ENCODE measurements at places on chromosomes 3 and 15. TPM values are rescaled to one million over a fixed set of nuclear protein-coding genes. Genes with fewer than 3 reads are reported as not detected.

The NANOGP8 gene
- total RNA-seq, result not detected

The CCR1 gene
- 0.98 TPM for total RNA-seq

- DNase-seq, result no peak
Measured at GRCh38 chr15:42273900-42274701, 868 bp upstream of the TMEM87A start.

The GDPGP1 gene
- total RNA-seq, result 6.1 TPM

DNA sequence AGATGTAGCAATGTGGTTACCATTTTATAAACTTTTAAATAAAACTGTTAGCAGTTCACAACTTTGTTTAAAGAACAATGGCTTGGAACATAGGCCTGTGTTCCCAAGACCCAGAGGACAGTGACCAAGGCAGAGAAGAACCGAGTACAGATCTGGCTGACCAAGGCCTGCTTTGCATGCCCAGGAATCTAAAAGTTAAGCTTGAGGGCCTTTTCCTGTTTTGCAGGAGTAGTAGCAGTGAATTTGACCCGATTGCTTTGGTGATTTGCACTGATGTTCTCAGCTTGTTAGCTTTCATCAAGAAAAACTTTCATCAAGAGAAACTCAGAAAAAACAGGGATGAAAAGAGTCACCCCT is 9.9 kb downstream of the FILIP1L start:
- no peak for DNase-seq

- no peak for DNase-seq
Measured at GRCh38 chr15:90188914-90189748, 12.0 kb upstream of the SEMA4B start.

DNA sequence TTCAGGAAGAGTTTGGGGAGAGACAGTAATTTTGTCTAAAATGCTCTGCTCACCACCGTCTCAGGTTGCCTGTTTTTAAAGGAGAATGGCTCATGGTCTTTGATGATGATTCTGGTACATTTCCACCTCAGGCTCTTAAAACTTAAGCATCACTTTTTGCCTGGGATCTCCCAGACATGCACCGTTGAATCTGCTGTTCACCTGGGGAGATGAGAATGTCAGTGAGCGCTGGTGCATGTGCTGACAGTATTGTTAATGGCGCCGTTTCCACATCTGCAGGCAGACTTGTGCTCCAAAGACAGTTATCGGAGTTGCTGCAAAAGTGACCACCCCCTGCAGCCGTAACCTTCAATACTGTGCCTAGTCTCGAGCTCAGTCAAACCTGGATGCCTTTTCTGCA is 219.0 kb upstream of the TPM1 start:
- no peak for DNase-seq

The ONECUT1 gene
- total RNA-seq, result 11.1 TPM

DNA sequence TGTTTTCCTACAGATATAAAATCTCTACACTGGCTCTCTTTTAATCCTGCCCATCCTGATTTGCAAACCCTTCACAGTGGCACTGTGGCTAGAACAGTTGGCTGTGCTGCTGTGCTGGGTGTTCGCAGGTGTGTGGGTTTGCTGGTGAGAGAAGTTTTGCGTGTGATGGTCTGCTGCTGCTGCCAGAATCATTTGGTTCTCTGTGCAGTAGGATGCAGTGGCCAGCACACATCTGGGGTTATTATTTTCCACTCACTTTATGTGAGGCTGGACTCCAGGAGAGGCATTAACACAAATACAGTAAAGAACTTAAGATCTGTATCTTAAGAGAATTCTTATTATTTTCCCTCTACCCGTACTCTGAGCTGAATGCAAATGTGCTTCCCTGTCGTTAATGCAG is 16.0 kb upstream of the PSMD6 start:
- no peak for DNase-seq

- no peak for DNase-seq
Measured at GRCh38 chr3:42655331-42655888, 1.9 kb downstream of the ZBTB47 start.

The SPTBN5 gene
- 4.2 TPM for total RNA-seq

DNA sequence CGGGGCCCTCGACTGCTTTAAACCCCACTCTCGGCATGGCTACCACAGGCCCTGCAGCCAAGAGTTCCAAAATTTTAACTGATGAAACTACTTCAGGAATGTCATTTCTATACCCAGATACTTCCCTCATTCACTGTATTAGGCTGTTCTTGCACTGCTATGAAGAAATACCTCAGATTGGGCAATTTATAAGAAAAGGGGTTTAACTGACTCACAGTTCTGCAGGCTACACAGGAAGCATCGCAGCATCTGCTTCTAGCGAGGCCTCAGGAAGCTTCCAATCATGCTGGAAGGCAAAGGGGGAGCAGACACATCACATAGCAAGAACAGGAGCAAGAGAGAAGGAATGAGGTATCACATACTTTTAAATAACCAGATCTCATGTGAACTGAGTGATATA is 21.6 kb upstream of the ALCAM start:
- no peak for DNase-seq

The GNAT1 gene
- total RNA-seq, result not detected

GRCh38 chr15:64740311-64741170 is 34.8 kb downstream of the RBPMS2 start:
- DNase-seq, result no peak

GRCh38 chr3:51937014-51937413 is 4.7 kb downstream of the RRP9 start:
- DNase-seq, result peak; percentile 64

The FGF7 gene
- 7.8 TPM for total RNA-seq

DNA sequence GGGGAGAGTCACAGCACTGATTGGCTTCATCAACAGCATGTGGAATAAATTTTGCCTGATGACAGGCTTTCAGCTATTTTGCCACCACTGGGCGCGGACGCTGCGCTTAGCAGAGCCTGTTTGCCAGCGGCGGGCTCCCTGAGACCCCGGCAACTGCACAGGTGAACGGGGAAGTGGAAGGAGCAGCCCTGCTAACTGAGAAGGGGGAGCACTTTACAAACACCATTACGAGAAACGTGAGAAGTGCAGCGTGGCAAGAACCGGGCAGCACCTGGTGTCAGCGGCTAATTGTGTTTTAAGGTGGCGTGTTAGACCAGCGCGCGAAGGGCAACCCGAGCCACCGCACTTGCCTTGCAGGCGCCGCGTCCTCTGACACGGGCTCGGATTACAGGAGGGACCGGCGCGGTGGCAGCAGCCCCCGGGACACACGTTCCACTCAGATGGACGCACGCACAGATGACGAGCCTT is 307.8 kb upstream of the ARRDC4 start:
- no peak for DNase-seq

GRCh38 chr3:112481302-112481721 is 18.0 kb downstream of the BTLA start:
- no peak for DNase-seq

GRCh38 chr3:172630316-172630715 is 80.6 kb downstream of the NCEH1 start:
- DNase-seq, result no peak

GRCh38 chr3:196135693-196136639 is 54.1 kb upstream of the TFRC start:
- DNase-seq, result no peak

The SHC4 gene
- 4.5 TPM for total RNA-seq

- no peak for DNase-seq
Measured at GRCh38 chr3:63442918-63443317, 164.8 kb downstream of the SYNPR start.

The PLA2G4E gene
- not detected for total RNA-seq

GRCh38 chr3:134066158-134066541 is 36.4 kb upstream of the SLCO2A1 start:
- DNase-seq, result no peak

GRCh38 chr3:29363110-29363509 is 82.2 kb downstream of the RBMS3 start:
- no peak for DNase-seq

The CGGBP1 gene
- total RNA-seq, result 53.4 TPM

GRCh38 chr3:127228866-127229265 is 35.9 kb downstream of the PRR23E start:
- no peak for DNase-seq

The PLAAT1 gene
- 2.6 TPM for total RNA-seq

GRCh38 chr3:4234889-4235288 is 68.3 kb upstream of the SETMAR start:
- DNase-seq, result no peak

- no peak for DNase-seq
Measured at GRCh38 chr3:71128961-71129360, 454.6 kb downstream of the FOXP1 start.

The FBXW12 gene
- not detected for total RNA-seq

DNA sequence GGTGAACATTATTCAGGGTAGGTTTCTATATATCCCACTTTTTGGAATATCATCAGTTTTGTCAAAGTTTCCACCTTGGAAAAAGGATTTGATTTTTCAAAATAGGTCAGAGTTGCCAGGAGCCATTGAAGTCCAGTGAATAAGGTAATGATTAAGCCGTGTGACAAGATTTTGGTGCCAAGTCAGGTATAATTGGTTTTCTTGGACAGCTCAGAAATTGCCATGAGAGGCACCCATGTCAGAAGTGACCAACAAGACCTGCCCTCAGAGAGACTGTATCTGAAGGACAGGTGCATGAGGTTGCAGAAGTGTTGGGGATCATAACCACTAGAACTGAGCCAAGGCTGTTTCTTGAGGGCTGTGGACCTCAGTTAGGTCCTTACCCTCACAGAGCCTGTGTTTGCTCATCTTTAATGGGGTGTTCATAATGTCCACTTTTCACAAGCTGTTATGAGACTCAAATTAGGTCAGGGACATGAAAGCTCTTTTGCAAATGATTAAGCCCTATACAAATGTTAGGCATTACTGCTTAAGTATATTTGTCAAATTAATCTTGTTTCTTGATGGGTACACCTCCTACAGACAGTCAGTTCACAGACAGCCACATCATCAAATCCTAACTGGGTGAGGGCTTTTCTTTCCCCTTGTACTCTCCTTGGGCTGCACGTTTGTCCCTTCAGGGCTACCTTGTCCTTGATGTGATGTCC is 32.3 kb downstream of the CASR start:
- no peak for DNase-seq

The CFAP100 gene
- total RNA-seq, result 4.3 TPM

GRCh38 chr3:89145995-89146394 is 38.6 kb downstream of the EPHA3 start:
- DNase-seq, result no peak

DNA sequence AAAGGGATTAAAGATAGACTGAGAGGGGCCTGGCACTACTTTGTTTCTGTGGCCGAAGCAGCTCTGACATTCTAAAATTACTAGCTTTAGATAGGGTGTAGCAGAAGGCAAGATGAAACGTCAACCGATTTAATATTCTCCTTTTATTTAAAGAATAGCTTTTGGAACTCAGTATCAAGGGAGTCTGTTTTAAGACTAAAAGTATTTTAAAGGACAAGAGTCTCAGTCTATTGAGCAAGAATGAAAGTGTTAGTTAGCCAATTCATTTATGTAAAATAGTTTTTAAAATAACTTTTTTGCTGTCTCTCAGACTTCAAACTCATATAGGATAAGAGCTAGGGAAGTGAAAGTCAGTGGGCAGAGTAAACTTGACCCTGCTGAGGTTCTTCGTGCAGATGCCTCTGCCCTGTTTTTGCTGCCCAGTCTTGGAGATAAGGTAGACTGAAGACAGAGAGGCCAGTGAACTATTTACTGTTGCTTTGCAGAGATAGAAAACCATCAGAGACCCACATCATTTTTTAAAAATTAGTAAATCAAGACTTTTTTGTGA is 1090.9 kb downstream of the ROBO2 start:
- DNase-seq, result no peak

- no peak for DNase-seq
Measured at GRCh38 chr3:23926736-23927135, 9.8 kb downstream of the RPL15 start.

DNA sequence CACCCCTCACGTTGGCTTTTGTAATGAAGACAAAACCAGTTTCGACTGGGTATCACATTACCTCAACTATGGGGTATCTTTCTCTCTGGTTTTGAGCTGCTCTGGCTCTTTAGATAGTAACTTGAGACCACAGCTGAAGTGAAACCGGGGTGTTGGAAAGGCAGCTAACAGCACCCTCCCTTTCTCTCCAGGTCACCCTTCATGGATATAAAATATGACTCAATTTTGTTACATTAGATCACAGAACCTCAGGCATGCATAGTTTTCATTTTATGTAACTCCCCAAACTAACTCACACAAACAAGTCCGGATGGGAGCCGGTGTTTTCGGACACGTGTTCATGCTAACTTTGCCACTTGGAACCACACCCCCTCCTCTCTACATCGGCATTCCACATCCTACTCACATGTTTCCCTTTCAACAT is 90.7 kb downstream of the NR2F2 start:
- DNase-seq, result no peak

The AGTR1 gene
- total RNA-seq, result 0.90 TPM

GRCh38 chr15:48222627-48223026 is 16.5 kb downstream of the SLC12A1 start:
- no peak for DNase-seq

The ITGB5 gene
- 70.7 TPM for total RNA-seq

DNA sequence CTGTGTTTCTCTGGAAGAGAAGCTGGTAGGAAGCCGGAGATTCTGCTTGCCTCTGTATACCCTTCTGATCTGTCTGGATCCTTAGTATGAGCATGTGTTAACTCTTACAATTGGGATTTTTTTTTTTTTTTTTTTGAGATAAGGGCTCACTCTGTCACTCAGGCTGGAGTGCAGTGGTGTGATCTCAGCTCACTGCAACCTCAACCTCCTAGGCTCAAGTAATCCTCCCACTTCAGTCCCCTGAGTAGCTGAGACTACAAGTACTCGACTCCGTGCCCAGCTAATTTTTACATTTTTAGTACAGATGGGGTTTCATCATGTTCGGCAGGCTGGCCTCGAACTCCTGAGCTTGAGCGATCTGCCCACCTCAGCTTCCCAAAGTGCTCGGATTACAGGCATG is 44.5 kb downstream of the RPN1 start:
- DNase-seq, result no peak

- no peak for DNase-seq
Measured at GRCh38 chr15:49905221-49905620, 213.8 kb downstream of the ATP8B4 start.

GRCh38 chr3:171001957-171002694 is 24.4 kb downstream of the SLC2A2 start:
- DNase-seq, result no peak

DNA sequence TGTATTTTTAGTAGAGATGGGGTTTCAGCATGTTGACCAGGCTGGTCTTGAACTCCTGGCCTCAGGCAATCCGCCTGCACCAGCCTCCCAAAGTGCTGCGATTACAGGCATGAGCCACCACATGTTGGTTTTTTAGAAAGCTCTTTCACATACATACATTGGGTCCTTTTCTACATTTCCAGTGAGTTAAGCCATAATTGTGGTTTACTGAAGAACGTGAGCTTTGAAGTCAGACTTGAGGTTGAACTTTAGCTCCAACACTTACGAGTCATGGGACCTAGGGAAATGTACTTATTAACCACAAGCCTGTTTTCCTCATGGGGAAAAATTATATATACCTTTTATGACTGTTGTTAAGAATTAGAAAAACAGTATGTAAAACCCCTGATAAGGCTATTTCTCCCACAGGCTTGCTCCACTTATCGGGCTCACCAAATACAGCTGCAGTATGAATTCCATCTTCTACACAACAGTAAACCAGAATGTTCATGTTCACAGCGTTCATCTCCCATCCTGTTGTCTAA is 39.0 kb downstream of the GPR160 start:
- DNase-seq, result no peak

- no peak for DNase-seq
Measured at GRCh38 chr3:40258555-40258954, 51.0 kb upstream of the EIF1B start.

The BBX gene
- 52.8 TPM for total RNA-seq
